ENCODE measurements at places on chromosomes 13 and 19.

- DNase-seq = no peak
These were observed 159.0 kb downstream of the USP12 start for GRCh38 chr13:27012482-27013197.

GRCh38 chr13:49086722-49087121 is 111.0 kb downstream of the FNDC3A start:
- no peak for DNase-seq

- no peak for DNase-seq
These were observed 198.0 kb upstream of the HTR2A start for GRCh38 chr13:47094734-47095434.

- DNase-seq = peak; percentile 77
These were observed 3.9 kb downstream of the TMEM147 start for GRCh38 chr19:35549174-35549788.

GRCh38 chr19:31260171-31260933 is 88.9 kb downstream of the TSHZ3 start:
- DNase-seq = no peak

- DNase-seq = no peak
These were observed 22.0 kb downstream of the MBNL2 start for GRCh38 chr13:97243915-97244781.

DNA sequence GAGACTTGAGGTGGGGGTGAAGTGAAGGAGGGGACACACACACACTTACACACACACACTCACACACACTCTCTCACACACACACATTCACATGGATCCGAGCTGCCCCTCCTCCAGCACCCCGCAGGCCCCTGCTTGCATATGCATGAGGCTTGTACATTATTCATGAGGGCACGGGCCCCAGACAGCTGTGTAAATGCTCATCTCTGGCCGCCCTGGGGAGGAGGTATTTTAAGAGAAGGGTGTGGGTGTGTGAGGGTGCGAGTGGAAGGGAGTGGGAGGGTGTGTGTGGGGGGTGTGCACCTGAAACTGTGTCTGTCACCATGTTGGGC is 2.4 kb downstream of the NCAN start:
- no peak for DNase-seq

- no peak for DNase-seq
These were observed 11.6 kb upstream of the ZNF835 start for GRCh38 chr19:56683116-56683515.

DNA sequence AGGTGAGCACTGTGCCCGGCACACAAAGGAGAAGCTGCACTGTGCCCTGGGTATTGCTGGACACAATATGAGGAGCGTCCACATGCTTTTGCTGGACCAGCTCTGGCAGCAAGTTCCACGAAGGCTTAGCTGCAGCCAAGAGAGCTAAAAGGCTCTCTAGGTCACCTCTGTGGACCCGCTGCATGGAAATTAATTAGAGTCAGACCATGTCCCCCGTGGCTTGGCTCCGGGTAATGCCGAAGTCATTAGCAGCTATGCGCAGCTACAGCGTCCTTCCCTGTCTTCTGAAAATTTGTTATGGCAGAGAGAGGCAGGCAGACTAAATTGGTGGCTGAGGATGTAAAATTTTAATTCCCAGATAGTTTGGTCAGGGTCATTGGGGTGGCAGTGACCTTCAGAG is 271.5 kb downstream of the SLC7A1 start:
- DNase-seq = no peak

DNA sequence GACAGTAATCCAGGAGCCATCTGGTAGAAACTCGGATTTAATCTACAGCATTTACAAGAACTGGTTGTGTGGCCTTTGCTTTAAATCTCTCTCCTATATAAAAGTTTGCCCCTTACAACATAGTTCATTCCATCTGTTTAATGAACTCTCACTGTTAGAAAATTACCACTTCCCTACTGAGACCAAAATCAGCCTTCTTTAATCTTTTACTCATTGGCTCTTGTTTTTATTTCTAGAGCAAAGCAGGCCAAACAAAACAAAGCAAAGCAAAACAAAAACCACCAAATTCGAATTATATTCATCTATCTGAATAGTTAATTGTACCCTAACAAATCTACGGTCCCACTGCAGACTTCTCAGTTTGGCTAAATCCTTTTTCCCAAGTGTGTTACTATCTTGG is 127.0 kb downstream of the UGGT2 start:
- DNase-seq = no peak

- no peak for DNase-seq
These were observed 662.1 kb downstream of the PCDH9 start for GRCh38 chr13:66567899-66568612.

- no peak for DNase-seq
These were observed 20.9 kb upstream of the ARHGEF18 start for GRCh38 chr19:7327802-7328201.

- no peak for DNase-seq
These were observed 566 bp upstream of the CCDC97 start for GRCh38 chr19:41309180-41310032.

- no peak for DNase-seq
These were observed 350.0 kb downstream of the DCT start for GRCh38 chr13:94129490-94129894.

DNA sequence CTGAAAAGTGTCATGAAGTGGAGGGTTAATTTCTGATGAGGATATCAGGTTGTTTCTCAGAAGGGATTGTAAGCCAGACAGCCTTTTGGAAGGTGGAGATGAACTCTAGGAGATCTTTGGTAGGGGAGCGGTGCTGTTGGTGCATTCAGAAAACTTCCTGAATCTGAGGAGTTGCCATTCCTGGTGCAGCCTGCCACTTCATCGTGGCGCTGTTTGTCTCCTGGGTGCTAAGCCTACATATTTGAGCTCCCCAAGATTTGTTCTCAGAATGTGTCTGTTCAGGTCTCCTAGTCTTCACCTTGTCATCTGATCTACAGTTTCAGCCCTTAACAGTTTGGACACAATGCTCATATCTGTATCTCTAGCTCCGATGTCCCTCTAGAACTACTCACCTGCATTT is 285.6 kb downstream of the MTUS2 start:
- no peak for DNase-seq

DNA sequence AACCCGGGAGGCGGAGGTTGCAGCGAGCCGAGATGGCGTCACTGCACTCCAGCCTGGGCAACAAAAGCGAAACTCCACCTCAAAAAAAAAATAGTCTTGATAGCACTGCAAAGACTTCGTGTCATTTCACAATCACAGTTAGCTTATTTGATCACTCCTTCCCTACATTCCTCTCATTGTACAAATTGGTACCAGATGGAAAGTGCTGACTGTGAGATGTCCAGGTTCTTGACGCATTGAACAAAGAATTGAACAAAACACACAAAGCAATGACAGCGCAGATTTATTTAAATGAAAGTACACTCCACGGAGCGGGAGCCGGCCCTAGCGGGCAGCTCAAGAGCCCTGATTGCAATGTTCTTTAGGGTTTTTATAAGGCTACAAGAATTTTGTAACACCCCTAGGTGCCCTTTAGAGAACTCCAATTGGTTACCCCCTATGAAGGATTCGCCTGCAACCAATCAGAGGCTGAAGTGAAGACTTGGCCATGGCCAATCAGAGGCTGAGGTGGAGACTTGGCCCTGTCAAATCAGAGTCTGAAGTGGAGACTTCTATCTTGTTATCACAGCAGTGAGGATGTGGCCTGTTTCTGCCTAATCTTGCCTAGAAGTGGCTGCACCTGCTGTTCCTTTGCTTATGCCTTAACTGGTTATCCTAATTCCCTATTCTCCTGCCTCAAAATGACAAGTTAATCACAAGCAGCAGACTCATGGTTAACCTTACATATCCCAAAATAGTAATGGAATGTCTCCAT is 16.7 kb downstream of the ZNF556 start:
- no peak for DNase-seq

- no peak for DNase-seq
These were observed 95.2 kb downstream of the FRY start for GRCh38 chr13:32126756-32127155.

DNA sequence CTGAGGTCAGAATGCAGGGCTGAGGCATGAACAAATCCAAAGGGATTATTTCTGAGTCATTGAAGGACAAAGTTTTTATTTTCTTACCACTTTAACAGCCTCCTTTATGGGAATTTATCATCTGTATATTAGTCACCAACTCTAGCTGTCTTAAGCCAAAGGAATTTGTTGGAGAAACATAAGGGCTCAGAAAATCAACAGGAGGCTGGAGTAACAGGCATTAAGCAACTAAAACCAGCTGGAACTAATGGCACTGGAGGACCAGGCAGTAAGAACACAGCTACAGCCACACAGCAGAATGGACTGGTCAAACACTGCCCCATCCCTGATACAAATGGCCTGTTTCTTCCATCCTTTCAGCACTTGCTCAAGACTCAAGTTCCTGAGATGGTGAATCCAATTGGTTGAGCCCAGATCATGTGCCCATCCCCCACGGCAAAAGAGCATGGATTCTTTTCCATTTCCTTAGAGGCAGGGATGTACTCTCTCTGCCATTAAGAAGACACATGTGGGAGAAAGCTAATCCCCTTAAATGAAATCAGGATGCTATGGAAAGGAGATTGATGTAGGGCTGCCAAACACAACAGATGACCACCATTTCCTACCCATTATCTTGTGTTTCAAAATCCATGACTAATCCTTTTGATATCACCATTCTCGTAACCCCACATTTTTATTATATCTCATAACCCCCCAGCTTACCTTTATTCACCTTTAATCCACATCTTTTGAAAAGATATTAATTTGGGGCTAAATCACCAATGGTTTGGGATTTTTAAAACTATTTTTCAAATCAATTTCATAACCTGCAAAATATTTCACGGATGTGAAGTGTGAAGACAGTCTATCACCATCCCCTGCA is 157.0 kb upstream of the FNDC3A start:
- no peak for DNase-seq

DNA sequence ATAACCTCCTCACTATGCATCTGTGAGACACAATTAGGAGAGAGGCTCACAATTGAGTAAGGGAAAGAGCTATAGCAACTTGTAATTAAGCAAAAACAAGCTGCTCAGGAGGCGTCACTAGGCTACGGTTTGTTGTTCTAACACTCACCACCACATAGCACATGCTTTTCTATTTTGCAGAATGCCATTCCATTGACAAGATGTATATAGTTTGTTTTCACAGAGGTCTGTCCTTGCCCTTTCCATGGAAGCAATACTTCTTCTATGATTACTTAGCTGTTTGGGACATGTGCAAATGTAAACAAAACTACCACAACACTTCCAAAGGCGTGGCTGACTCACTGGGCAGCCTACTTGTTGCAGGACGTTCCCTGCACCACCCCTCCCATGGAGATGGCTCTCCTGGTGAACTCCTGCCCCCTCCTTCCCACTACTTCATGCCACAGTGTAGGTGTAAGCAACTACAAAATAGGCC is 33.9 kb upstream of the FAM216B start:
- DNase-seq = no peak
